ENCODE measurements at places on chromosomes 6 and 20.

DNA sequence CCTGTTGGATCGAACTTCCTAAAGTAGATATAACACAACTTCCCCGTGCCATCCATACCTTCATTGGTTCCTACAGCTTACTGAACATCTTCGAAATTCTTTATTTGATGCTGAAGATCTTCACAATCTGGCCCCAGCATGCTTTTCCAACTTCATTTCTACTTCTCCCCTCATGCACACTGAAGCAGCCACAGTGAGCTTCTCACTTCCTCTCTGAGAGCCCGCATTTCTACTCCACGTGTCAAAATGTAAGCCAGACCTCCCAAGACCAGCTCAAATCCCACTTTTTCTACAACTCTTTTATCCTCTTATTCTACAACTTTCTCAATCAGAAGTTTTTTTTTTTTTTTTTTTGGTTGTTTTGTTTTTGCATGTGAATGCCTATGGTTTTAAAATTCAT lies 254.7 kb downstream of the GMPR start:
- no peak for DNase-seq

DNA sequence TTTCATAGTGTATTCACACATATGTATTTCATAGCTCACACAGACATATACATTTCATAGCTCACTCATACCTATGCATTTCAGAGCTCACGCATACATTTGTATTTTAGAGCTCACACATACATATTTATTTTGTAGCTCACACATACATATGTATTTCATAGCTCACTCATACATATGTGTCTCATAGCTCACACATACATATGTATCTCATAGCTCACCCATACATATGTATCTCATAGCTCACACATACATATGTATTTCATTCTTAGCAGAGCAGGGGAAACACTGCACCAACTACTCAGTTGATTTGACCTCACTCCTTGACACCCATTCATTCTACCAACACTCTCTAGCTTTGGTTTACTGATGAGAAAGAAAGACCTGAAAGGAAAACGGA lies 713.6 kb downstream of the QKI start:
- no peak for DNase-seq

GRCh38 chr6:150899231-150899630 lies 33.7 kb downstream of the MTHFD1L start:
- no peak for DNase-seq

DNA sequence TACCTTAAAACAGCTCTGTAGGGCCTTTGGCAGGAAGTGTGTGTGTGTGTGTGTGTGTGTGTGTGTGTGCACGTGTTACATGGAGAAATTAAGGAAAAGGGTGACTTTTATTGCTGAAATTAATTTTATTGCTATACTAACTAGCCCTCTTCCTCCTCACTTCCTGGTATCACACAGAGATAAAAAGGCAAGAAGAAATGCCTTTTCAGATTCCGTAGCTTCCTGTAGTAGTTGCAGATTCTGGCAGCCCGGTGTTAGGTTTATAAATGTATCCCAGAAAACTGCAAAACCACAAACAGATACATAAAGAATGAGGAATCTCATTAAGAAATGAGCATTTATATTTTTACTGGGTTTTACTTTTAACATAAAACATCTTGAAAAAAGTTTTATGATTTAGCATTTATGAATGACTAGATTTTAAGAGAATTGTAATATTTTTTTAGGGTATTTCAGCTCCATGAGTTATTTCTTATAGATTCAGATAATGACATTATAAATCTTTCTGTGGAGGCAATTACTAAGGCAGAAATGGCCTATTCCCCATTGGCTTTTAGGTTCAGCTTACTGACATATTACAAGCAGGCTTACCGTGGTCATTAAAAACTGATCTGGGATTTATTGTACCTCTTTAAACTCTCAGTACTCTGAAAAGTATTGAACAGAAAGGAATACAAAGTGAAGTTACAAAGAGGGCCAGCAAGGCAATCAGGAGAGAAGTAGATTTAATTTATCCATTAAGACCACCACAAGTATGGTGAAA lies 249.1 kb upstream of the TSHZ2 start:
- no peak for DNase-seq

GRCh38 chr20:25699914-25700313 lies 3.3 kb upstream of the ZNF337 start:
- no peak for DNase-seq

GRCh38 chr6:43784049-43784855 lies 14.2 kb downstream of the VEGFA start:
- DNase-seq, result no peak

DNA sequence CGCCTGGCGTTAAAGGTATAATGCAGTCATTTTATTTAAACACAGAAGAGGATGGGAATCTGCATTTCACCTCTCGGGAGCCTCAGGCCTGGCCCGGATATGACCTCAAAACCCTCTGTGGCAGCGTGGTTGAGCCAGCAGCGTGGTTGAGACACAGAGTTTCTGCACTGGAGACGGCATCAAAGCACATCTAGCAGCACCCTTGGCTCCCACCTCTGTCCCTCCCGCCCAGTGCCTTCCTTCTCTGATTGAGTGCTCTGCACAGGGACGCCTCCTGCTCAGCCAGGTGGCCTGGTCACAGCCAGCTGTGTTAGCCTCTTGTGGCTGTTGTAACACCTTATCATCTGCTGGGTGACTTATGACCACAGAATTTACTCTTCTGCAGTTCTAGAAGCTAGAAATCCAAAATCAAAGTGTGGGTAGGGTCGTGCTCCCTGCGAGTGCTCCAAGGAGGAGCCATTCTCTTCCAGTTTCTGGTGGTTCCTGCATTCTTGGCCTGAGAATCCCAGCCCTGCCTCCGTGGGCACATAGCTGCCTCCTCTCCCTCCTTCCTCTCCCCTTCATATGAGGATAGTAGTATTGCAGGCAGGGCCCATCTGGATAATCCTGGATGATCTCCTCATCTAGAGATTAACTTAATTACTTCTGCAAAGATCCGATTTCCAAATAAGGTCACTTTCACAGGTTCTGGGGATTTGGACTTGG lies 156.7 kb downstream of the SYCP2 start:
- peak; percentile 1 for DNase-seq

GRCh38 chr20:5143851-5144250 lies 17.0 kb downstream of the CDS2 start:
- no peak for DNase-seq

- no peak for DNase-seq
Observed at GRCh38 chr6:43974643-43975230, 152.5 kb downstream of the MRPL14 start.

- no peak for DNase-seq
Observed at GRCh38 chr6:4174042-4174441, 38.7 kb upstream of the ECI2 start.

GRCh38 chr20:431012-431904 lies 23.2 kb downstream of the RBCK1 start:
- peak; percentile 86 for DNase-seq

Measured in dorsolateral prefrontal cortex (tissue), 122 donors.